ENCODE measurements at places on chromosomes 5 and 9. TPM values are rescaled to one million over a fixed set of nuclear protein-coding genes. Genes with fewer than 3 reads are reported as not detected.

The SPAAR gene
- polyA plus RNA-seq = not detected

The PROB1 gene
- polyA plus RNA-seq = 0.26 TPM

The ASTN2 gene
- polyA plus RNA-seq = 0.31 TPM

The PKD2L2 gene
- polyA plus RNA-seq = not detected

The ZBTB5 gene
- 14.5 TPM for polyA plus RNA-seq

The GARNL3 gene
- 2.4 TPM for polyA plus RNA-seq

The FCN2 gene
- not detected for polyA plus RNA-seq

The EPB41L4A gene
- 4.6 TPM for polyA plus RNA-seq

The LCN15 gene
- polyA plus RNA-seq = not detected

The CCDC180 gene
- 0.12 TPM for polyA plus RNA-seq

The PCDHGB1 gene
- polyA plus RNA-seq = 0.08 TPM

The QSOX2 gene
- 11.9 TPM for polyA plus RNA-seq

The FAM174A gene
- 10.4 TPM for polyA plus RNA-seq

The MARCHF11 gene
- polyA plus RNA-seq = 0.12 TPM

The PDE6A gene
- 0.05 TPM for polyA plus RNA-seq

The RPS14 gene
- polyA plus RNA-seq = 3,588 TPM

The ZFP37 gene
- polyA plus RNA-seq = 0.72 TPM

The TTC23L gene
- not detected for polyA plus RNA-seq

The HNRNPK gene
- 661 TPM for polyA plus RNA-seq

The PCA3 gene
- not detected for polyA plus RNA-seq

The SPINK13 gene
- polyA plus RNA-seq = not detected

The TUBB4B gene
- polyA plus RNA-seq = 440 TPM

The SLC4A9 gene
- polyA plus RNA-seq = 0.14 TPM

All from keratinocyte (primary cell).